ENCODE measurements at places on chromosomes 7 and 10. TPM values are rescaled to one million over a fixed set of nuclear protein-coding genes. Genes with fewer than 3 reads are reported as not detected.

The RBM20 gene
- total RNA-seq, result 2.3 TPM

The ADAM22 gene
- total RNA-seq, result 32.5 TPM

The SEPTIN7 gene
- 627 TPM for total RNA-seq

The NACAD gene
- total RNA-seq, result 1.9 TPM

The KLHL7 gene
- total RNA-seq, result 38.5 TPM

The PRLHR gene
- total RNA-seq, result 0.48 TPM

The HIPK2 gene
- 9.8 TPM for total RNA-seq

The OR13A1 gene
- total RNA-seq, result 0.85 TPM

The RBP3 gene
- total RNA-seq, result not detected

The NUTM2A gene
- 0.69 TPM for total RNA-seq

The GIMAP5 gene
- total RNA-seq, result 25.6 TPM

The COL13A1 gene
- total RNA-seq, result 9.2 TPM

The AKR1C4 gene
- not detected for total RNA-seq

The STAG3 gene
- 0.90 TPM for total RNA-seq

The AFAP1L2 gene
- 32.6 TPM for total RNA-seq

The POLR1F gene
- 23.5 TPM for total RNA-seq

The CNPY1 gene
- 0.32 TPM for total RNA-seq

The CYP3A5 gene
- total RNA-seq, result 29.9 TPM

The SEPTIN14 gene
- total RNA-seq, result not detected

The MDFIC gene
- 69.4 TPM for total RNA-seq

The MRM2 gene
- total RNA-seq, result 10.3 TPM

Measured in urinary bladder (tissue), 4 donors.